Activated CD4-positive, alpha-beta T cell treated with anti-CD3 and anti-CD28 coated beads, Interleukin-2, amount 10 ng/mL, durations not matched to agents 24 days and 14 days (primary cell): ENCODE measurements at places on chromosomes 3 and 15. TPM values are rescaled to one million over a fixed set of nuclear protein-coding genes. Genes with fewer than 3 reads are reported as not detected.
A peak's percentile ranks its signal among the peaks of the same experiment; 100 is the strongest.

- DNase-seq, result no peak
Measured at GRCh38 chr15:40722354-40722753, 27.4 kb downstream of the RAD51 start.

DNA sequence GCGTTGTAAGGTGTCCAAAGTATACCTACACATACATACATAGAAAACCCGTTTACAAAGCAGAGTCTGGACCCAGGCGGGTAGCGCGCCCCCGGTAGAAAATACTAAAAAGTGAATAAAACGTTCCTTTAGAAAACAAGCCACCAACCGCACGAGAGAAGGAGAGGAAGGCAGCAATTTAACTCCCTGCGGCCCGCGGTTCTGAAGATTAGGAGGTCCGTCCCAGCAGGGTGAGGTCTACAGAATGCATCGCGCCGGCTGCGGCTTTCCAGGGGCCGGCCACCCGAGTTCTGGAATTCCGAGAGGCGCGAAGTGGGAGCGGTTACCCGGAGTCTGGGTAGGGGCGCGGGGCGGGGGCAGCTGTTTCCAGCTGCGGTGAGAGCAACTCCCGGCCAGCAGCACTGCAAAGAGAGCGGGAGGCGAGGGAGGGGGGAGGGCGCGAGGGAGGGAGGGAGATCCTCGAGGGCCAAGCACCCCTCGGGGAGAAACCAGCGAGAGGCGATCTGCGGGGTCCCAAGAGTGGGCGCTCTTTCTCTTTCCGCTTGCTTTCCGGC lies 318.6 kb downstream of the FGF12 start:
- DNase-seq, result no peak

DNA sequence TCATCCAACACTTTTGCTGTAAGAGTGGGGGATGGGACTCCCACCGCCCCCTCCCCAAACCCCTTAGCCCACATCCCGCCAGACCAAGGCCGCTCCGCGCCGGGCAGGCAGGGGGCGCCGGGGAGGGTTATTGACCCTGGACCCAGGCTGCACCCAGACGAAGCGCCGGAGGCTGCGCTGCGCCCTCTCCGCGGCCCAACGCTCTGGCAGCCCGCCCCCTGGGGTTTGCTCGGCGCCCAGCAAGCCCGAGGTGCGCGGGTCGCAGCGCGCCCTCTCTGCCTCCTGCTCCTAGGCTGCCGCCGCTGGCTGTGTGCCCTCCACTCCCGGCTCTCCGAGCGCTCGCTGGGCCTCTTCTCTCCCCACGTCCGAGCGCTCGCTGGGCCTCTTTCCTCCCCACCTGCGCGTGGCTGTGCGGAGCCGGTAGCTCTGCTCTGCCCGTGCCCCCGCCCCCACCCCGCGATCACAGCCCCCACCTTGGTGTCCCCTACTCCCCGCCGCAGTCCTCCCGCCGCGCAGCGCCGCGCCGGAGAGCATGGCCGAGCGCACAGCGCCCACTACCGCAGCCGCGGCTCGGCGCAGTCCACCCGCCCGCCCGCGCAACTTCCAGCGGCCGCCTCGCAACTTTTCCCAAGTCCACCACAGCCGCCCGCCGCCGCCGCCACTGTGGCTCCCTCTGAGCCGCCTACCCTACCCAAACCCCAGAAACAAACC lies 1.2 kb downstream of the MECOM start:
- DNase-seq, result peak; percentile 76

DNA sequence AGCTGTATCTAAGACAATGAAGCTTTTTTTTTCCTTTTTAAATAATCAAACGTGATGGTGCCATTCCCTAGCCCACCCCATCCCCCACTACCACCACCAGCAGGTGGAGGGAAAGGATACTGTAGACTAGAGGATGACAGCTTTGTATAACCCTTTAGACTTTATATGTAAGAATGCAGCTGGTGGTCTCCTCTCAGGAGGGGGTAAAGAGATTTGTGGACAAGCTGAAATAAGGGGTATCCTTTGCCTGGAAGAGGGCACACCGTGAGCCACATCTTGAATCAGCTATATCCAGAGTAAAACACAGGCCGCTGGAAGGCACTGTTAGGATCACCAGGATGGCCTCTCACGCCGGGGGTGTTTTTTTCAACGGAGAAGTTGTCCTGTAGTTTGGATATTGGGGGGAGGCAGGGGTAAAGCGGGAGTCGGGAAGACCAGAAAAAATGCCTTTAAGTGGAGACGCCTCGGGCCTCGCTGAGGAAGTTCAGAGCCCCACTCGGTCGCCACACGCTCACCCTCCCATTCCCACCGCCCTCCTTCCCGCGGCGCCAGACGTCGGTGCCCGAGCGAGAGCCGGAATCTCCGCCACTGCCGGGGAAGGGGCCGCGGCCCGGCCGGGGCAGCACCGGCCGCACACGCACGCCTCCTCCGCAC lies 986 bp downstream of the KPNA4 start:
- DNase-seq, result no peak

GRCh38 chr3:183381673-183382072 lies 46.7 kb downstream of the MCF2L2 start:
- DNase-seq, result no peak

- peak; percentile 61 for DNase-seq
Measured at GRCh38 chr15:63277893-63278456, 570 bp downstream of the APH1B start.

DNA sequence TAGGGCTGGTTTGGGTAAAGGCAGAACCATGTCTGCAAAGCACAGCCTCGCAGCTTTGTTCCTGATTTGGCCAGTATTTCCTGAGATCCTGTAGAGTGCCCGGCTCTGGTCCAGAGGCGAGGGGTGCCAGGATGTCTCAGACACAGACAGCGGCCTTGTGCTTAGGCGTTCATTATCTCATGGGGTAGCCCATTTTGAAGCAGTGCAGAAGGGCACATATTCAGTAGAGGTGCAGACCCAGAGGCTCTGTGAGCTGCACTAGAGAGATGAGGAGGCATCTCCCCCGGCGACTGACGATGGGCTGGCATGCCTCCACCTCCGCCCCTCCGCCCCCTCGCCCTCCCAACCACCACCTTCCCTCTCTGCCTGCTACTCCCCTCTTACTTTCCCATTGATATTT lies 170.3 kb downstream of the CHDH start:
- DNase-seq, result peak; percentile 46

DNA sequence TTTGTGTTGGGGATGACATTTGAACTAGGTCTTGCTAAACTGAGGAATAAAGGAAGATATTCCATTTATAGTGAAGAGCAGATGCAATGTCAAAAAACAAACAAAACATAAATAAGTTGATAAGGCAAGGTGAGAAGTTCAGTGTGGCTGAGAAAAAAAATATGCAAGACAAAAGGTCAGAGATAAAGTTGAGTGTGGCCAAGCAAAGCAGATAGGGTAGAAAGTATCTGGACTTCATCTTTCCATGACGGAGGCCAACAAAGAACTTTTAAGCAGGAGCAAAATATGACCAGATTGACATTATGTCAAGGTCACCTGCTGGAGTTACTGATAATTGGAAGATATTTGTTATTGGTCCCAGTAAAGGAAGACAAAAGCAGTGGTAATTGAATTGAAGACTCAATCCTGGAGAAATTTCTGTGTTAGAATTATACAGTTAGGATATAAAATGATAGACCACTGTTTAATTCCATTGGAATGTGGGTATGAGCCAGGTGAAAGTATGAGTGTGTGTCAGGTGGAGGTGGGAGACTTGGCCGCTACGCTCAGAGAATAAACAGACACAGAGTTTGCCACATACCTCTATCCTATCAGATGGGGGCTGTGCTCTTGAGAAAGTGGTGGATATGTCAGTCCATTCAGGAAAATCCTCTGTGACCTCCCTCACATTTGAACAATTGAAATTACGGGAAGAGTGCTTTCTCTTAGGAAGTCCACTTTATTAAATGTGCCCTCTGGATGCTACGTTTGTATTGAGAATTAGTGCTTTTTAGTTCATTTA lies 28.1 kb downstream of the ADIPOQ start:
- peak; percentile 36 for DNase-seq

- no peak for DNase-seq
Measured at GRCh38 chr3:25548836-25549235, 115.9 kb downstream of the TOP2B start.

DNA sequence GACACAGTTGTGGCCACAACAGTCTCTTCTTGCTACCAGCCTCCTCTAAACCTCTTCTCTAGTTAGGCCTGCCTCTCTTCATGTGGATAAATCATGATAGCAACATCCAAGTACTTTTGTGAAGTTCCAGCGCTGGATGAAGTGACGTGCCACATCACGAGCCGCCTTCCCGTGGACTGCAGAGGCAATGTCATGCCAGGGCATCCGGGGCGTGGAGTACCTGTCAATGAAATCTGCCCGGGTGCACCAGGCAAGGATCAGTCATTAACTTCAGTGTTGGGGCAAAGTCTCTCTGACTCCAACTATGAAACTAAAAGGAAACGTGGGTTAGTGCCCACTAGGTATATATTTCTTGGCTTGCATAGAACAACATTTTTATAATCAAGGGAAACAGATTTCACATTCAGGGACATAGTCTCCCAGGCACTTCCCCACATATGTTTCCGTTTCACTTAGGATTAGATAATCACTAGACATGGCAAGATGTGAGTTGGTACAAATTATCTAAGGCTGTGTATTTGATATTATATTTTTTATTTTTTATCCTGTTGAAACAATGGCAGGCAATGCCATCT lies 133.6 kb downstream of the PLD1 start:
- DNase-seq, result no peak

DNA sequence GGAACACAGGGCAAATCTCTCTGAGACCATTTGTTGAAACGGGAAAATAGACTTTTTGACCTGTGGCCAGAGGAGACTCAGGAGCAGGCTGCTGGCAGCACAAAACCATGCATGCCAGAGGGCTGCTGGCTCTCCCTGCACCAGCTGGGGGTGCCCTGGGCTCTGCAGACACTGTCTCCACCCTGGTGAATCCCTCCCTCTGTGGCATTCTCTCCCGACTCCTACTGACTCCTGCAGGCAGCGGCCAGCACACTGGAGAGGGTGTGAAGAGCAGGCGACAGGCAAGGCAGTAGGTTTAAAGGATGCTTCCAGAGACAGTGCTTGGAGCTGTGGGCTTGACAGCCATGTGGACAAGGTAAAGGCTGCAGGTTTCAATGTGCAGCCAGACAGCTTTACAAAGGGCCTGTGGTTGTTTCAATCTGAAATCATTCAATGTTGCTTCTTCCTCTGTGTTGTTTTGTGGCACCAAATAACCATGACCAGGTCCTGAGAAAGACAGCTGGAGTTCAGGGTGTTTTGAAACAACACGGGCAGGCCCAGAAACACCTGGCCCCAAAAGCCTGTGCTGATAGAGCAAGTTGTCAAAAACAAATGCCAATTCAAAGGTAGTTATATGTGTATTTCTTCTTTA lies 431.0 kb upstream of the ATP10A start:
- DNase-seq, result no peak

- no peak for DNase-seq
Measured at GRCh38 chr3:22231061-22231460, 480.1 kb upstream of the ZNF385D start.

DNA sequence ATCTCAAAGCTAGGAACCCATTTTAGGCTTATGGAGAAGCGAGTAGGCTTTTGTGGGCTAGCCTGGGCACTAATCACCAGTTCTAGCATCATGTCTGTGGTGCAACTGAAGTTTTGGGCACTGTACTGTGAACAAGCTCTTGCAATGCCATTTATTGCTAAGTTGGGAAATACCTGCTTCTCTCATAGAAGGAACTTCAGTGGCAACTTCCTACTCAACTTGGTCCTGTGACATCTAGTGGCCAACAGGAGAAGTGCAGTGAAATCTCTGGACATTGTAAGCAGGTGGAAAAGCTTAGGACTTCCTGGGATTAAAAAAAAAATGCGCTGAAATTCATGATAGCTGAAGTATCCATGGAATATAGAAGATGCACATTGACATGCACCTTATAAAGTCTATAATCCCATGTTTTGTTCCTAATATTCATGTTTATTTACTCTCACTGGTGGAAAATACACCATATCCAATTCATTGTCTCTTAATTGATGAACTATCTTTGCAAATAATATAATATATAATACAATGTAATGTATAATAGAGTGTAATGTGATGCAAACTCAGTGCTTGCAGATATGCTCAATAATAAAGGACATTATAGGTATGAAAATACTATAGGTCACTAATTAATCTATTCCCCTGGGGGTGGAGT lies 6.5 kb upstream of the ALDH1A3 start:
- DNase-seq, result peak; percentile 86

DNA sequence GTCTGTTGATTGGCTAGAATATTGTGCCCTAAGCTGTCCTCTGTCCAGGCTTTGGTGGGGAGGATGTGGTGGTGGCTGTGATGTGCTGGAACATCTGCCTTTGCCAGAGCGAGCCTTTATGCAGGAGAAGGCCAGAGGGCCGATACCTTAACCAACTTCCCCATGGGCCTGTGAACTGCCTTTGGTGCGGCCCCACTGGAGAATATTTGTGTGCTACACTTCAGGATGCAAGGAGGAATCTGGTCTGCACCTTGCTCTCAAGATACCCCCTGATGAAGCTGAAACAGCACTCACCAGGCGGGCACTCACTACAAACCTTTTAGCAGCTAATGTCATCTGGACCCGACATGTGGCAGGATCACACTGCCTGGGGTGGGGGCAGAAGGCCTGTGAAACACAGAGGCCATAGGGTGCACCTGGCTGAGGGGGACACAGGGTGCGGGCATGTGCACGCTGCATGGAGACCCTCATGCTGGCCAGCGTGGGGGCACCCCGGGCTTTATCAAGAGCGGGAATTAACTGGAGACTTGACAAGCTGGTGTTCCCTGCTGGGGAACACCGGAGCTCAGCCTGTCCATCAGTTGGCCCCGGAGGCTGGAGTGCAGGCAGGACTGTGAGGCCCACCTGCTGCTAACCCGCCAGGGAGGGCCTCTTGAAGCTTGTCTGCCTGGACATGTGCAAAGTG lies 16.4 kb downstream of the PRR23E start:
- peak; percentile 41 for DNase-seq

- no peak for DNase-seq
Measured at GRCh38 chr3:69236812-69237707, 114.7 kb upstream of the LMOD3 start.

DNA sequence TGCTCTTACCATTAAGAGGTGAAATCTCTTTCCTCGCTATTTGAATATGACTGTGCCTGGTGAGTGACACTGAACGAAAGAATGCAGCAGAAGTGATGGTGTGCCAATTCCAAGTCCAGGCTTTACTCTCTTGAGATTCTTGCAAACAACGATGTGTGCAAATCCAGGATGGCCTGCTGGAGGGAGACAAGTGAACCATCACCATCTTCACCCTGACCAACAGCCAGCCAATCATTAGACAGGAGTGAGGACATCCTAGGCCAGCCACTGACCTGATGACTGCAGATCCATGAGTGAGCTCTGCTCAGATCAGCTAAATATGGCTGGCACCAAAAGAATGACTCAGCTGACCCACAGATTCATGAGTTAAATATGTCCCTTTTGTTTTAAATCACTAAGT lies 878.0 kb downstream of the PDCD6IP start:
- DNase-seq, result no peak

DNA sequence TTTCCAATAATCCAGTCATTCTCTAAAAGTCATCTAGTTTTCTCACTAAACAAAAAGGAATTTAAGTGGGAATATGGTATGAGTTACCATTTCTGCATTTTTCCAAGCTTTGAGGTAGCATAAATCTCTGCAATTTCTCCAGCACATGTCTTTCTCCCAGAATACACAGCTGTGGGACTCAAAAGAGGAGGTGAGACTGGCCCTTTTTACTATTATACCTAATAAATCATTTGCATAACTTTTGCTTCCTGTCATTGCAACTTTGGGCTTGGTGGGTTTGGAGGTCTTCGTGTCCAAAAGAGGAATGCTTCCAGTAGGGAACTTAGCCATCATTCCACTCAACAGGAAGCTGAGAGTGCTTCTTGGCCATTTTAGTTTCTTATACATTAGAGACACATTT lies 94.8 kb downstream of the FMN1 start:
- no peak for DNase-seq

The NPAP1 gene
- not detected in 2 replicates for total RNA-seq

The GOLGA8R gene
- total RNA-seq, result 1.3 and 1.5 TPM in 2 replicates

The NBEAL2 gene
- total RNA-seq, result 115 and 119 TPM in 2 replicates

The TMEM40 gene
- total RNA-seq, result not detected in 2 replicates

The IGF1R gene
- 35.3 and 36.6 TPM in 2 replicates for total RNA-seq

The FILIP1L gene
- 1.2 and 1.4 TPM in 2 replicates for total RNA-seq
